ENCODE measurements at places on chromosomes 16 and 17.
A peak's percentile ranks its signal among the peaks of the same experiment; 100 is the strongest.

DNA sequence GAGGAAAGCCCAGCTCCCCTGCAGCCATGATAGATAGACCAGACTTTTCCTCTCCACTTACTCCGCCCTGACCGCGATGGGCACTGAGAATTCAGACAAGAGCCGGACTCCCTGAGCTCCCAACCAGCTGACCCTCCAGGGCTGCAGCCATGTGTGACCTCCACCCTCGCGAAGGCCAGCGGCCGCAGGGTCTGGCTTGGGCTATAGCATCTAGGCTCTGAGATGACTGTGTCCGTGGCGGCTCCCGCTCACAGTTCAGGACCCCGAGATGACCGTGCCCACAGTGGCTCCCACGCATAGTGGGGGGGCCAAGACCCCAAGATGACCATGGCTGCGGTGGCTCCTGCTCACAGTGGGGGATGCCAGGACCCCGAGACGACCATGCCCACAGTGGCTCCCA, 18.0 kb downstream of the ZFPM1 start:
- DNase-seq: no peak

DNA sequence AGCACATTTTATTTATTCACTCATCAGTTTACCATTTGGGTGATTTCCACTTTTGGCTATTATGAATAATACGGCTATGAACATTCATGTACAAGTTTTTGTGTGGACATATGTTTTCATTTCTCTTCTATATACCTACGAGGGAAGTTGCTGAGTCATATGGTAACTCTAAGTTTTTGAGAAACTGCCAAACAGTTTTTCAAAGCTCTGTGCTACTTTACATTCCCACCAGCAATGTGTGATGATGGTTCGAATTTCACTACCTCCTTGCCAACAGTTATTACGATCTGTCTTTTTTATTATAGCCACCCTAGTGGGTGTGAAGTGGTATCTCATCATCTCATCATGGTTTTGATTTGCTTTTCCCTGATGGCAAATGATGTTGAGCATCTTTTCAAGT, 63.7 kb upstream of the MRTFB start:
- DNase-seq: no peak

DNA sequence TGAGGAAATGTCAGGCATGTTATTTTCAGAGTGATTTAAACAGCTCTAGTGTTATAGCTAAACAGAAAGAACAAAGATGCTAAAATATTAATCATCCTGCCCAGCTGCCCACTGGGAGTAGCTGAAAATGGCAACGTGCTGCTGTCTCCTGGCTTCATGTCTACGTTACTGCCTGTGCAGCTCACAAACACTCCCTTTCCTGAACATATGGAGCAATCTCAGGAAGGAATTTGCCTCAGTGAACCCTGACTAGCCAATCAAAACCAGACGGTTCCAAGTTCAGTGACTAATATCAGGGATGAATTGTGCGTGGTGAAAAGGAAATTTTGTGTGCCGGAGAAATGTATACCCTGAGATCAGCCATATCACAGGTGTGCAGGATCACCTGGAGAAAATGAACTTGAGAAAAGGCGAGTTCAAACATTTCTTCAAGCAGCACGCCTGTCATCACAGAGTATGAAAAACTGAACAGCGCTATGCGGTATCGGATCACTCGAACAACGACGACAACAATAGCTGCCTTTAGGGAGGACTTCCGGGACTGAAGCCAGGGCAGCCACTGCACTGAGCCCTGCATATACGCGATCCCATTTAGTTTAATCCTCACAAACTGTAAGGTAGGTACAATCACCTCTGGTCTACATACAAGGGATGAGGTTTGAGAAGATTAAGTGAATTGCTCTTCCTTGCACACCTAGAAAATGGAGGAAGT, 110.3 kb downstream of the STX8 start:
- no peak for DNase-seq

- DNase-seq: peak; percentile 60
Measured at GRCh38 chr17:4573669-4574068, 10.7 kb upstream of the SMTNL2 start.

GRCh38 chr17:63125987-63126386, 160.0 kb downstream of the TANC2 start:
- DNase-seq: no peak

DNA sequence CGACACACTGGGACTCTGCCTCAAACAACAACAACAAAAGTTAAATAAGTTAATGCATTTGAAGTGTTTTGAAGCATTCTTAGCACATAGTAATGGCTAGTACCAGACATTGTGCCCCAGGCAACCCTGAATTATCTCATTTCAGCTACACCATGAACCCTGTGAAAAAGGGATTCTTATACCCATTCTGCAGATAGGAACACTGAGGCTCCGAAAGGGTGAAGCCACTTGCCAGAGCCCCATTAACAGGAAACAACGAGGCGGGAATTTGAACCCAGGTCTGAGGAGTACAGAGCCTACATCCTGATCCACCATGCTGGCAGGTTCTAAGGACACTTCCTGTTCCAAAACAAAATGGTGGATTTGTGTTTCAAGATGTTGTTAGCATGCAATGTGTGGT, 9.2 kb downstream of the GPR139 start:
- no peak for DNase-seq

DNA sequence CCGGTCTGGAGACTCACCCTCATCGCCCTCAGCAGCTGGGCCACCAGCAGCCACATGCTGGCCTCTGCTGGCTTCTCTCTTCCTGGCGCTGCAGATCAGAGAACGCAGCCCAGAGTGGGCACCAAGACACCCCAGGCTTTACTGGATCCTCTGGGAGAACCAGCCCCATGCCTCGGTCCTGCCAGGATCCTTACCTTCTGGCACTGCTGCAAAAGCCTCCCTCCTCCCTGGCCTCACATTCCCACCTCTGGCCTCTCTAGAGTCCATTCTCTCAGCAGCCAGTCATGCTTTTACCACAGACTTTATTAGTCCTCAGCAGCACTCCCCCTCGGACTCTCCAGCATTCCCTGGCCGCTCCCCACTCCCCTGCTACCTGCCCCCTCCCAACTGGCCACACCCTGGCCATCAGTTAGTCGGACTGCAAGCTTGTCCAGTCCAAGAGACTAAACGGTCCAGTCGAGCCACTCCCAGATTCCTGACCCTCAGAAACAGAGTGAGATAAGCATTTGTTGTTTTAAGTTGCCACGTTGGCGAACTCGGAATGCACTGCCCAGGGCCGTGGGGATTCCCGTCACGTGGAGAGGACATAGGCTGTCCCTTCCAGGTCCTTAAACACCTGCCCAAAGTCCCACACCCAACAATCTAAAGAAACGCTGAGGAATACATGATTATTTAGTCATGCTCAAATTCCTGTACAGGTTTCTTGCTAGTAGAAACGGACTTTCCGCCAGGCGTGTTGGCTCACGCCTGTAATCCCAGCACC, 5.9 kb upstream of the SPG7 start:
- DNase-seq: no peak

- DNase-seq: no peak
Measured at GRCh38 chr17:76906463-76906862, 38.3 kb downstream of the MGAT5B start.

GRCh38 chr16:53946746-53947386, 242.9 kb downstream of the FTO start:
- DNase-seq: no peak

DNA sequence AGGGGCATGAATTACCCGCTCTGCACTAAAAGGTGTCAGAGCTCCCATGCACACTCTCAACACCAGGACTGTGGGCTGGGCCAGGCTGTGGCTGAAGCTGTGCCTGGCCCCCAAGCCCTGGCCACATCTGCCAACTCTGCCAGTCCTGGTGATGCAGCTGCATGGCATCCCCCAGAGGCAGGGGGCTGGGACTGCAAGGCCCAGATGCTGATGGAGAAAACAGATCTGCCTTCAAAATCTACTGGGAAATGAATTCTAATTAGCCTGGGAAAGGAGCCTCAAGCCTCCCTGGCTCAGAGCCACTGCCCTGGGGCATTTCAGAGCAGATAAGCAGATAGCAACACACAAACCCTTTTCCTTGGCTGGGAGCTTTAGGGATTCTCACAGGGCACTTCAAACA, 3.4 kb downstream of the CHST6 start:
- DNase-seq: no peak

- DNase-seq: no peak
Measured at GRCh38 chr16:280552-280951, at the start of gene ARHGDIG. TSS of gene ARHGDIG (plus strand) at chr16:280591. CDS start at chr16:280681, 90 bp downstream.

DNA sequence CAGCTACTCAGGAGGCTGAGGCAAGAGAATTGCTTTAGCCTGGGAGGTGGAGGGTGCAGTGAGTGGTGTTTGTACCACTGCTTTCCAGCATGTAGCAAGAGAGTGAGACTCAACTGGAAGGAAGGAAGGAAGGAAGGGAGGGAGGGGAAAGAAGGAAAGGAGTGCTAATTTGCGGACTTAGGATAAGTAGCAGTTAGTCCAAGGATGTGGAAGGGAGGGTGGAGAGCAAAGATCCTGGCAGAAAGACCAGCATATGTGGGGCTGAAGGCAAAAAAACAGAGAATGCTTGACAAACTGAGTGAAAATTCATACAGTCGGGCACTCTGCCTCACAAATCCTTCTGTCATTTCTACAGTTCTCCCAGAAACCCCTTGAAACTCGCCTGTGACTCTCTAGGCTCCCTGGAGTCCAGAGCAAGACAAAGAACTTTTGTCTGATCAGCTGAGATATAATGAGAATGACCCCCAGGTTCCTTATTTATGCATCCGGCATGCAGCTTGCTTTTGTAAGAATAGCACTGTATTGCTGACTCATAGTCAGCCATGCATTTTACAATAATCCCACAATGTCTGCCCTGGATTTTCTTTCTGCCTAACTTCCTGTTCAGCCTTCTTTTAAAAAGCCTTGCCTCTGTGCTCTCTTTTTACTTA, 31.5 kb downstream of the CDK5RAP3 start:
- DNase-seq: no peak

DNA sequence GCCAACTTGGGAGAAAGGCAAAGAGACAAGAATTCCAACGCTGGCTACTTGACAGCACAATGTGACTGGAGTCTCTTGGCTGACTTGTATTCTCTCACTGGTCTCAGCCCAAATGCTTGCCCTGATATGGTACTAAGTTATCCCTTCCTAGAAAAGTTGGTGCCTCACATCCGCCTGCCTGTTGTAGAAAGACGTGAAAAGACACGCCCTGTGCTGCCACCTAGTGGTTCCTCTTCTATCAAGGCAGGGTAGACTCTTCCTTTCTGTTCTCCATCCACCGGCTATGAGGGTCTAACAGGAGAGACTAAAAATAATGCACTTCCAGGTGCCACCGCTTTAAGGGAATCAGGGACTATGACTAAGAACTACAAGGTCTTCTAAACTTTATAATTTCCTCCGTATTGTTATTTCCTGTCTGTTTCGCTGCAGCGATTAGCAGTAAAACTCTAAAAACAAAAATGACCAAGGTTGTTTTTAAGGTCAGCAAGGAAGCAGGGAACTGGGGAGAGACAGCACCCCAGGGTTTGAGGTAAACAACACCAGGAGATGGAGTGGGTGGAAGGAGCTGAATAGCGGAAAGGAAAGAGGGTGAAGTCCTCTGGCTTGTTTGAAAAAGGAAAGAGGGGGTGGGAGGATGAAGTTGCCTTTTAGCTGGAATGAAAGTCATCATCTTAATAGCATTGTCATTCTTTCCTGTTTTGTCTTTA, 109.5 kb downstream of the YPEL2 start:
- DNase-seq: peak; percentile 81

- DNase-seq: no peak
Measured at GRCh38 chr17:17780922-17781590, 55.7 kb downstream of the SREBF1 start.

GRCh38 chr16:23855010-23855409, 19.2 kb downstream of the PRKCB start:
- no peak for DNase-seq

GRCh38 chr17:72466199-72466598, 345.4 kb downstream of the SOX9 start:
- no peak for DNase-seq

GRCh38 chr17:7479213-7480088, at the start of gene ZBTB4:
TSS of gene ZBTB4 (minus strand) at chr17:7479631. CDS start at chr17:7466801, 12,830 bp downstream.
- DNase-seq: no peak

- DNase-seq: no peak
Measured at GRCh38 chr16:76121636-76122035, 155.6 kb upstream of the CNTNAP4 start.

- no peak for DNase-seq
Measured at GRCh38 chr16:29809850-29810698, 1.9 kb upstream of the PRRT2 start.

- DNase-seq: no peak
Measured at GRCh38 chr17:77281904-77282367, 141.2 kb downstream of the SEC14L1 start.

GRCh38 chr16:49575346-49576172, 202.0 kb downstream of the C16orf78 start:
- no peak for DNase-seq

- no peak for DNase-seq
Measured at GRCh38 chr16:5065813-5066212, at the start of gene C16orf89. TSS of gene C16orf89 (minus strand) at chr16:5065956. CDS start at chr16:5065908, 48 bp downstream.

- DNase-seq: no peak
Measured at GRCh38 chr16:87845807-87846619, 23.3 kb downstream of the SLC7A5 start.

- no peak for DNase-seq
Measured at GRCh38 chr17:70447588-70447987, 278.3 kb downstream of the KCNJ2 start.

DNA sequence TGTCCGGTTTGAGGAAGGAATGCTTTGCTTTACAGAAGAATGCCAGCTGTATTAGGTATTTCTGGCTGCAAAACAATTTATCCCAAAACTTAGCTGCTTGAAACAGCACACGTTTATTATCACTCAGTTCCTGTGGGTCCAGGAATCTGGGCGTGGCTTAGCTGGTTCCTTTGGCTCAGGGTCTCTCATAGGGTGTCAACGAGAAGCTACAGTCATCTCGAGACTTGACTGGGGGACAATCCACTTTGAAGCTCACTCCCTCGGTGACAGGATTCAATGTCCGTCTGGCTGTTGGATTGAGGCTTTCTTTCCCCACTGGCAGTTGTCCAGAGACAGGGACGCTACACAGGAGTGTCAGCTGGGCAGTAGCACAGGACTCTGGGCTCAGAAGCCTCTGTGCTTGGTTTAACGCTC, 9.6 kb upstream of the RHBDF2 start:
- DNase-seq: no peak

GRCh38 chr17:44004761-44005526, 522 bp downstream of the NAGS start:
- DNase-seq: no peak

DNA sequence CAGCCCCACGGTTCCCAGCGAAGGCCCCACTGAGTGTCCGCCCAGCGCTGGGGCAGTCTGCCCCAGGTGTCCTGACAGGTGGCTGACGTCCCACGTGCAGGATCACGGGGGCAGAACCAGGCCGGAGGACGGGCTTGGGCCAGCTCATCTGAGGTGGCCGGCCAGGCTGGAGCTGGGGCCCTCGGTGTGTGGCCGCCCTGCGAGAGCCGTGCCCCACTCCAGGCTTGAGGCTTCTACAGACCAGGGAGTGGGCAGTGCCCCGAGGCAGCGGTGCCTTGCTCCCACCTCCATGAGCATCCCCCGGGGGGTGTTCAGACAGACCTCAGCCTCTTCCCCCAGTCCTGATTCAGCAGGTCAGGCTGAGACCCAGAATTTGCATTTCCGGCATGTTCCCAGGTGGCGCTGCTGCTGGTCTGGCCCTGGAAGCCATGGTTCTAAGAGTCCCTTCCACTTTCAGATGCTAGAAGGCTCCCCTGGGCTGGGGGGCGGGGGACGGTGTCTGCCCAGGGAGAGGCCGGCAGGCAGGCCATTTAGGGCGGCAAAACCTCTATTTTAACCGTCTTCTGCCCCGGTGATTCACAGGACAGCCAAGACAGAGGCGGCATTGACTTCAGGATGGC, 35.4 kb upstream of the PABPN1L start:
- DNase-seq: no peak

- no peak for DNase-seq
Measured at GRCh38 chr16:9099131-9099625, 7.7 kb downstream of the HAPSTR1 start.

- DNase-seq: no peak
Measured at GRCh38 chr17:9009737-9010136, 11.6 kb upstream of the NTN1 start.

Measured in stimulated activated CD4-positive, alpha-beta T cell treated with anti-CD3 and anti-CD28 coated beads, Interleukin-1b, Interleukin-23, amount 100 ng/mL, for 24 hours (primary cell).